NCI-H2227 treated with DMSO at 0.1 percent for 48 hours (cell line): ENCODE measurements at places on chromosomes 4 and X.

GRCh38 chrX:20372533-20372932 is 105.8 kb upstream of the RPS6KA3 start:
- no peak for DNase-seq

DNA sequence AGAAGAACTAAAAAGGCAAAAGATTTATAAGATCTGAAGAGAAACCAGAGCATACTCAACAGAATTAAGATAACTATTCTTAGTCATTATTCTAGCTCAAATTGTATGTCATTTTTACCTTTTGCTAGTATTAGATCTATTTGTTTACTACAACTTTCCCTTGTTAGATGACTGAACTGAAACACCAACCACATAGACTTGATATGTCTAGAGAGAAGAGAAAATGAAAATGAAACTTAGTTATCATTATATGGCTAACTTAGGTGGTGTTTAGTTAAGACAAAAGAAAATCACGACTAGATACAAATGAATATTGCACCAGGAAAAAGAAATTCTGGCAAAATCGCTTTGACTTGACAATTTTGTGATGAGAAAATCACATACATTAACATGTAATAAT is 690.8 kb downstream of the PCDH18 start:
- DNase-seq, result no peak

DNA sequence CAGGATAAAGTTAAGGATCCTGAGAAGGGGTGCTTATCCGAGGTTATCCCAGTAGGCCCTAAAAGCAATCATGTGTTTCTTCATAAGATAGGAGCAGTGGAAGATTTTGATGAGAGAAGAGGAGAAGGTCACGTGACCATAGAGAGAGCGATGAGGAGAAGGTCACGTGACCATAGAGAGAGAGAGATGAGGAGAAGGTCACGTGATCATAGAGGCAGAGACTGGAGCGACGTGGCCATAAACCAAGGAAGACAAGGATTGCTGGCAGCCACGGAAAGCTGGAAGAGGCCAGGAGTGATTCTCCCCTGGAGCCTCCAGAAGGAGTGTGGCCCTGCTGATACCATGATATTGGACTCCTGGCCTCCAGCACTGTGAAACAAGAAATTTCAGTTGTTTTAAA is 38.4 kb upstream of the ZNF518B start:
- DNase-seq, result no peak

GRCh38 chrX:19545651-19546050 is 30.3 kb upstream of the MAP3K15 start:
- DNase-seq, result no peak

DNA sequence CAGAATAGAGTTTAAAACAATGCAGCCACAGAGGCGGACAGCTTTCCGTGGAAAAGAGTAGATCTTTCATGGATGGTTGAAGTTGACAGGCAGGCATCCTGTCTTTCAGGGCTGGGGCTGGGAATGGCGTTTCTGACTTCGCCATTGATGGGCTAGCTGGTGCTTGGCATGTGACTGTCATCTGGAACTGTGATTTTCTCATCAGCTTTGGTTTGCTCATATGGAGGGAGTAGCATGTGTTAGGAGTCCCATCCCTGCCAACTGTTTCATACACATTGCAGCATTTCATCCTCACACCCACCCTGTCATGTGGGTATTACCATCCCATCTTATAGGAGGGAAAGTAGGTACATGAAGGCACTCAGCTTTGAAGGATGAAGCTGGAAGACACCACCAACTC is 49.2 kb upstream of the STX18 start:
- no peak for DNase-seq

- DNase-seq, result no peak
These were observed 737.7 kb downstream of the NLGN4X start for GRCh38 chrX:5490786-5491563.

- DNase-seq, result no peak
These were observed 63.6 kb downstream of the UPRT start for GRCh38 chrX:75337525-75337924.

DNA sequence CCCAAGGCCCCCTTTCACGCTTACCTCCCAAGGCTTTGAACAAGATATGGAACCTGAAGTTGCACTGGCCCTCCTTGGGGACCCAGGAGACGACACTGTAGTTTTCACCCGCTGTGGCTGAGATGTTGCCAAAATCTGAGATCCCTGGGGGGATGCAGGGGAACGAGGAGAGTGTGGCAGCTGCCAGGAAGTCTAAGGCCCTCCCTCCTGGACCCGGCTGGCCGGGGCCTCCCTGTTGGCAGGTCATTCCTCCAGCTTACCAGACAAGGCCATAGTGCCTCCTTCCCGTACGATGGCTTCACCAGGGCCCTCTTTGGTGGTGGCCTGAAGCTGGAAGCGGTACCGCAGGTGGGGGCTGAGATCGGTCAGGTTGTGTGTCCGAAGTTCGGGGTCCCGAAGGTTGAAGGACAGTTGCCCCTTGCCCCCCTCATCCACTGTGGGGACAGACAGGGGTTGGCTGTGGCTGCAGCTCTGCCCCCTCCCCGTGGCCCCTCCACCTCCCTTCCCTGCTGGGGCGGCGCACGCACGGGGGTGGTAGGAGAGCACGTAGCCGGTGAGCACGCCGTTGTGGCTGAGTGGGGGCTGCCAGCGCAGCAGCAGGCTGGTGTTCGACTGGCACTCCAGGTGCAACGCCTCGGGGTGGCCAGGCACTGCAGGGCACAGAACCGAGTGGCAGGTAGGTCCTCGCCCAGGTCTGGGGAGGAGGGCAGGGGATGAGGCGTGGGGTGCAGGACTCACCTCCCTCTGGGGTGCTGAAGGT is 21.2 kb downstream of the L1CAM start:
- DNase-seq, result no peak

- no peak for DNase-seq
These were observed 55.3 kb downstream of the TECRL start for GRCh38 chr4:64353904-64354303.

GRCh38 chr4:3388471-3389232 is 53.1 kb upstream of the HGFAC start:
- no peak for DNase-seq

- no peak for DNase-seq
These were observed 247.4 kb upstream of the CTSO start for GRCh38 chr4:156201050-156201449.

GRCh38 chrX:132744470-132744869 is 214.0 kb downstream of the HS6ST2 start:
- no peak for DNase-seq

DNA sequence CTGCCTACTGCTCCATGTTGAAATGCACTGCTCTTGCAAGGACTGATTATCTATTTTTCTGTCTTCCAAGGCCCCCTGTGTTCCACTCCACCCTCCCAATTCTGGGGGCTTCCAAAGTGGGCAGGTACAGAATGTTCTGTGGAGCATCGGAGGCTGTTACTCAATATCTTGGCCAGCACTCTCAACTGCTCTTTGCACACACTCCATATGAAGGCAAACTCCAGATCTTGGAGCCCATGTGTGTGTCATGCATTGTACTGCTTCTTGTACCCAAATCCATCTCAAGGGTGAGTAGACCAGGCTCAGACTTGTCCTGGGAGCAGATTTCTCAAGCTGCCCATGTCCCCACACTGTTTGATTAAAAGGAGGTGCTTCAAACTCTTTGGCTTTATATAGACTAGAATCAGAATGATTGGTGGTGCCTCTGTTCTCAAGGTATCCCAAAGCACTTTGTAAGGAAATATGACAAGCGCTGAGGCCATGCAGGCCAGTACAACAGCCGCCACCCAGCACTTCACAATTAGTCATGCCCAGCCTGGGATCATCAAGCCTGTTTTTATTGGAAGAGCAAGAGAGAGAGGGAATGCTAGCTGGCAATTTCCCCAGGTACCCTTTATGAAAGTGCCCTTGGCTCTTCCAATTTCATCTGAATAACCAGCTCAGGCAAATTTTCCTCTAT is 44.3 kb downstream of the AR start:
- DNase-seq, result no peak

DNA sequence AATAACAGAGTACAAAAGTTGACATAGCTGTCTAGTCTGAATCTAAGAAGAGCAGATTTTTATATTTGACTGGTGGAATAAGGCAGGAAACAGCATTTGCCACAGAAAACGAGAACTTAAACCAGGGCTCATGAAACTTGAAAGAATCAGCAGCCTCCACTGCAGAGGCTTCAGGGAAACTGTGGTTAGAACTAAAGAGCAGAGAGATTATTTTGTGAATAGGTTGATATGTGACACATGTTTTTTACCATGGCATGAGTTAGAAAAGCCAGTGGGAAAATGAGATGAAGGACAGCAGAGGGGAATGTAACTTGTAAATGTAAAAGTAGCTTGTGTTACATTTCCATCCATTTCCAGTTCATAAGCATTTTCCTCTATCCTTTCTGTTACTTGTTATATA is 63.7 kb upstream of the CAMK2D start:
- no peak for DNase-seq

GRCh38 chr4:14277505-14277904 is 650.0 kb upstream of the BOD1L1 start:
- DNase-seq, result no peak

GRCh38 chrX:109345856-109346255 is 136.0 kb downstream of the GUCY2F start:
- DNase-seq, result no peak

- no peak for DNase-seq
These were observed 21.1 kb upstream of the GPR34 start for GRCh38 chrX:41667631-41668030.

DNA sequence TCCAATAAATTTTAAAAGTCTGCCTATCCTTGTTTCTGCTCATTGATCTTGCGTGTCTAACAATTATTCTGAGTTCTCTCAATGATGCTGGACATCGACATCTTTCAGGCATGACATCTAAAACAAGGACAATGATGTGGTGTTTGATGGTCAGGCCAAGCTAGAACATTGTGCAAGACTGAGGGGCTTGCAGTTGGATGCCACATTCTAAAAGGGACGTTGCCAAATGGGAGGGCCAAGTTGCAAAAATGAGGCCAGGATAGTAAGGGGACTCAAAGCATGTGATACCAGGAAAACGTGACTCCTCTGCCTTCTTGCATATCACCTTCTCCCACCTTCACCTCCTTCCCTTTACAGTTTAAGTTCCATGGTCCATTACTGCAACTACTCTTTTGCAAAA is 29.4 kb upstream of the NSUN7 start:
- no peak for DNase-seq

DNA sequence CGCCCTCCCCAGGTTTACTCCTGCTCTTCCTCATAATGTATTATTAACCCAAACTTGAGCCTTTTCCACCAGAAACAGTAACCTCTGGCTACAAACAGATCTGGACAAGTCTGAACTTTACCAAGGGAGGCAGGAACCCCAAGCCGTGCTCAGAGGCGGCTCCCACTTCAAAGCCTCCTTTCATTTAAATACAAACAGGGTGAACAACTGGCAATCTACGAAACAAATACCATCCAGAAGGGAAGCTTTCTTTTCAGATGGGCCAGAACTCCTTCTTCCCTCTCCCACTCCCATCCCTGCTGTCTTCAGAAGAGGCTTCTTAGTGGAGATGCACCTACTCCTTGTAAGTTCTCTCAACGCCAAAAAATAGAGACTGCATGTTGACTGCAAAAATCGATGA is 2.1 kb upstream of the GPC4 start:
- no peak for DNase-seq

DNA sequence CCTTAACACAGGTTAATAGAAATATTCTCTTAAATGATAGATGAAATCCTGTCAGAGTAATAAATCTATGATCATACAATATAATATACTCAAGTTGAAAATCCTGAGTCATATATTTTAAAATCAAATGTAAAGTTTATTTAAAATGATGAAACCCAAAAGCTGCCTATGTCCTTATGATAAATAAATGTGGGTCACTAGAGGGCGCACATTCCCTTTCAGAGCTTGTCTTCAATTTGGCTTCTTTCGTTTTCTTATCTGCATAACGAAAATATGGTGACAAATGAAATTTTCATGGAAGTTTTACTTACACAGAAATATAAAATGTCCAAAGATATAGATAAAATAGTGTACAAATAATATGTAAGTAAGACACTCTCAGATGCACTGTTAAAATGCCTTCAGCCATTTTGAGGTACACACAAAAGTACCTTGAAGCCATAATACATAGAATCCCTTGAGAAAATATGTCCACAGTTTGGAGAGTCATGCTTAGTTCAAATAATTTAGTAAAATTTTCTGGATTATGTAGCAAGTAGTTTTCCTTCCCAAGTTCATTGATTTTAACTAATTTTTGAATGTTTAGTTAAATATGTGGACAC is 680.4 kb downstream of the DMD start:
- DNase-seq, result no peak
